ENCODE measurements at places on chromosomes 7 and 10.

- DNase-seq: no peak
Observed at GRCh38 chr10:14153570-14154055, 177.1 kb downstream of the FRMD4A start.

GRCh38 chr7:693280-693679 is 33.2 kb upstream of the DNAAF5 start:
- DNase-seq: no peak

DNA sequence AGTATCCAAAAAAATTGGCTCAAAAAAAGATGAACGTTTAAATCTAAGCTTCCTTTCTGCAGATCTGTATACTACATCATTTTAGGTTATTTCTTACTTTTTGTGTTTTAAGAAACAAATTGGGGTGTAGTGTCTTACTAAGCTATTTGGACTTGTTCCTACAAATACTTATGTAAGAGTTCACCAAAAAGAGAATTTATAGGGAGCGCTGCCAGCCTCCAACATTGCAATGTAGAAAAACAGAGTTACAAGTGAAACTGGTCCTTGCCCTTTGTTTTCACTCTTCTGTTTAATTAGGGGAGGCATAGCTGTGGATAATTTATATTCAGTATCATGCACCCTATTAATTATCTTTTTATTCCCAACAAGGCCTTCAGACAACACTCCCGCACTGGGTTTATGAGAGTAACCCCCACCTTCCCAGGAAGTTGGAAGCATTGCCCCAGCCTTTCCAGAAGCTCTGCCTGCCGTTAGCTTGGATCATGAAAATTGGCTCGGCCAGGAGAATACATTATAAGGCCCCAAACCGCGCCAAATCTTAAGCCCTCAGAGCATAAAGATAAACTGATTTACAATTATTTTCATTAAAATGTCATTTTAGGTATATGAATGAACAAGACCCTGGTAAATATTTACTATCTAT is 261.8 kb upstream of the KLF6 start:
- no peak for DNase-seq

DNA sequence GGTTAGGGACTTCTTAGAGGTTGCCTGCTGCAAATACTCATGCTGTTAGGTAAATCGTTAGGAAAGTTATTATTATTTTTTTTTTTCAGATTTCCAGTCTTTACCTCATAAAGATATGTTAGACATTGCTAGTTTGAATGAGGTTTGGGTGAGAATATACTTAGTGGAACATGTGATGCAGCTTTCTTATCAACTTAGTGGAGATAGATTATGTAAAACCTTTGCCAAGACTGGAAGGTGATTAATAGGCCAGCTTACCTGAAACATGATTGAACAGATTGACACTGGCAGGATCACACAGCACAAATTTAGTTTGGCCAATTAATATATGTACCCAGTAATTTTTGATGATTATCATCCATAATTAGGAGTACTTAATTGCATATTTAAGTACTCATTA is 32.3 kb downstream of the ADD3 start:
- DNase-seq: no peak

DNA sequence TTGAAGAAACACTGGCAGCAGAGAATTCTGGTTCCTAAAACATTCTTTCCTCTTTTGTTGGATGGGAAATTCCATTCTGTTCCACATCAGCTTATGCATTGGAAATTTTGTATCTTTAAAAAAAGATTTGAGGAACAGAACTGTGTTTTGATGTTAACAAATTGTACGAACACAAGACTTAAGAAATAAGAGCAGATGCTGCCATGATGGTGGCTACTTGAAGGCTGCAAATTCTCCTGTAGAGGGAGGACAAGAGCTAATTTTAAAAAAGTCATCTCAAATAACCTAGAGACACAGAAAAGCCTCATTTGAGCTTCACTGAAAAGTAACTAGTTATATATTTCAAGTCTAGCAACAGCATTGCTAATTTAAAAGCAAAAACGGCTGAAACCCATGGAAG is 29.8 kb downstream of the NDUFB2 start:
- no peak for DNase-seq

GRCh38 chr7:25659841-25660240 is 431.6 kb upstream of the NPVF start:
- no peak for DNase-seq

DNA sequence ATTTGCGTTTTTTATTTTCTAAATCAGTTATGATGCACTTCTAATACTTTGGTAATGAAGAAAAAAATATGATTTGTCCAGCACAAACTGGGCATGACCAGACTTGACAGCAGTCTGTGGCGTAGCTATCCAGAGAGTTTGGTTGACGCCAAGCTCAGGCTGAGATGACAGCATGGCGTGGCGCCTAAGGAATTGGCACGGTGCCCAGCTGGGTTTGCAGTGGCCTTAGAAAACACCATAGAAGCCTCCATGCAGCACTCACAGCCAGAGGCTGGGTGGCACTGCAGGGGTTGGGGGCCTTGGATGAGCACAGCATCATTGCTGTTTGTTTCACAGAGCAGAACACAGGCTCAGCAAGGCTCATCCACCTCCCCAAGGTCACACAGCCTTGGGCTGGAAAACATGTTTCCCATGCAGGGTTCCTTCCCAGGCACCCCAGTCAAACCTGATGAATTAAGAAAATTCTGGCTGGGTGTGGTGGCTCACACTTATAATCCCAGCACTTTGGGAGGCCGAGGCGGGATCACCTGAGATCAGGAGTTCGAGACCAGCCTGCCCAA is 88.9 kb downstream of the GTF2IRD1 start:
- DNase-seq: no peak

- no peak for DNase-seq
Observed at GRCh38 chr7:104106108-104106905, 101.5 kb downstream of the ORC5 start.

- DNase-seq: no peak
Observed at GRCh38 chr10:633279-634245, 55.9 kb downstream of the DIP2C start.

GRCh38 chr7:74061840-74062539 is 21.6 kb upstream of the LIMK1 start:
- DNase-seq: peak; percentile 83

DNA sequence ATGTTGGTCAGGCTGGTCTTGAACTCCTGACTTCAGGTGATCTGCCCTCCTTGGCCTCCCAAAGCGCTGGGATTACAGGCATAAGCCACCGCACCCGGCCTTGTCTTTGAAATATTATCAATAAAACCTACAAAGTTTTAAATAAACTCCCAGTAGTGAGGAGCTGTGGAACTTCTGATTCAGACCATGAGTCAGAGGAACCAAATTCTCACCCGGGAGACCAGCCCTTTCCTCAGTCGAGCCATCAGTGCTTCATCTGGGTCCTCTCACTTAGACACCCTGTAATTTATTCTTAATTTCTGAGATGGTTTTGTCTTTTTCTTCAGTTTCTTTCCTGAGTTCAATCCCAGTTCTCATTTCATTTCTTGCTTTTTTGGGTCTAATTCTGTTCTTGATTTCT is 68.6 kb downstream of the DYNC2I1 start:
- no peak for DNase-seq

- no peak for DNase-seq
Observed at GRCh38 chr7:140079121-140079536, 16.4 kb upstream of the PARP12 start.

DNA sequence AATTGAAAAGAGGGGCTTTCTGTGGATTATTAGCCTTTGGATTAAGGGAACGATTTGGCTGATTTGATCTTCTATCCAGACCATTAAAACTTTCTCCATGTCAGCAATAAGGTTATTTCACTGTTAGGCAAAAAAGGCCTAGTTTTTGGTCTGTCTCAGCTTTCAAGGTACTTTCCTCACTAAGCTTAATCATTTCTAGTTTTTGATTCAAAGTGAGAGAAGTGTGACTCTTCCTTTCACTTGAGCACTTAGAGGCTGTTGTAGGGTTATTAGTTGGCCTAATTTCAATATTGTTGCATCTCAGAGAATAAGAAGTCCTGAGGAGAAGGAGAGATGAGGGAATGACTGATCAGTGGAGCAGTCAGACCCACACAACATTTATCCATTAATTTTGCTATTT is 596.0 kb upstream of the TPK1 start:
- no peak for DNase-seq

DNA sequence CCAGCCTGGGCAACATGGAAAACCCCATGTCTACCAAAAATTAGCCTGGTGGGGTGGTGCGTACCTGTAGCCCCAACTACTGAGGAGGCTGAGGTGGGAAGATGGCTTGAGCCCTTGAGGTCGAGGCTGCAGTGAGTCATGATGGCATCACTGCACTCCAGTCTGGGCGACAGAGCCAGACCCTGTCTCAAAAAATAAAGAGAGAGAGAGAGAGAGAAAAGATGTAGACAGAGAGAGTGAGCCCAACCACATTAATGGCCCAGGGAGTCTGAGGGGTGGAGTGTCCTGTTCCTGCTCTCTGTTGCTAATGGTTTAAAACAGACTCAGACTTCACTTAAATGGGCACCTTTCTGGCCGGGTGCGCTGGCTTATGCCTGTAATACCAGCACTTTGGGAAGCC is 455.7 kb upstream of the GALNT17 start:
- no peak for DNase-seq

- no peak for DNase-seq
Observed at GRCh38 chr7:158384746-158385145, 202.9 kb downstream of the PTPRN2 start.

DNA sequence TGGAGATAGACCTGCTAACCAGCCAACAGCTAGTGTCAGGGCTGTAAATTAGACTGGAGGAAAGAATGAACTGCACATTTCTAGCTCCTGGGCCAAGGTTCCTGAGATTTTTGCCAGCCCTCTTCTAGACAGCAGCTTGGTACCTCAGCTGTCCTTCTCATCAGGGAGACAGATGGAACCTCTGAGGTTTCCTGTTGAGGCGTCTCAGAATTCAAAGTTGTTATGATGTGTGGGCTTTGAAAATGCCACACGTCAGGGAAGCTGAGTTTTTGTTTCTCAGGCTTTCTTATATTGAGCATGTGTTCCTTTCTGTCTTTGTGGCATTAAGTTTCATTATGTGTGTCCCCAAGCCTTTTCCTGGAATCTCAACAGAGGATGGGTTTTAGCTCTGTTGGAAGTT is 736.6 kb downstream of the AUTS2 start:
- no peak for DNase-seq

- DNase-seq: no peak
Observed at GRCh38 chr10:60336901-60337630, 52.6 kb downstream of the ANK3 start.

GRCh38 chr10:92923416-92923815 is 75.1 kb downstream of the EXOC6 start:
- no peak for DNase-seq

DNA sequence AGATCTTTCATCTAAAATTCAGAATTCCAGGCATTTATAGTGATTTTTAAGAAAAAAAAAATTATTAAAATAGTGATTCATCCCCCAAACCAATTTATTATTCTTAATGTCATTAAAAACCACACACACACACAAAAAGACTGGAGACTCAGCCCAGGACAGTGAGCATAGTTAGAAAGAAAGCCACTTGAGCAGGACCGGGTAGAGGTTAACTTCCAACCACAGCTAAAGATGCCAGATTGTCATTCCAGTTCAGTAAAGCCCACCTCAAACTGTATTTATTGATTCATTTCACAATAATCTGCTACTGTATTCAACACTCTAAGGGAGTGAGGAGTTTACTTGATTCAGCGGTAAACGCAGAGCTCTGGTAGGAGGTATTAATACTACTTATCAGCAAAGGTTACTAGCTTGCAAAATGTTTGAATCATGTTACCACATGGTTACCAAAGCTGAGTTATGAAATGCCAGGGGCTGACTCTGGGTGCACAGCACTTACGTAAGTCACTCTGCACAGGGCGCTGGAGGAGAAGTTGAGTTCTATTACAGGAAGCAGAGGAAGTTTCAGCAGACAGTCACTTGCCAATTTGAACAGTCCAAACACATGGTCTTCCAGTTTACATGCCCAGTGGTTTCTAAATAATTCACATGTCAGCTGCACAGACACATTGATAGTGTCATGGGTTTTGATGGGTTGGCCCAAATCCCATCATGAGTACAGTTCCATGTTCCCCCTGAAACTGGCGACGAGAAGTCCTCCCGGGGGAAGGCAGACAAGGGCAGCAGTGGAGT is 64.6 kb downstream of the KLF6 start:
- DNase-seq: peak; percentile 74

DNA sequence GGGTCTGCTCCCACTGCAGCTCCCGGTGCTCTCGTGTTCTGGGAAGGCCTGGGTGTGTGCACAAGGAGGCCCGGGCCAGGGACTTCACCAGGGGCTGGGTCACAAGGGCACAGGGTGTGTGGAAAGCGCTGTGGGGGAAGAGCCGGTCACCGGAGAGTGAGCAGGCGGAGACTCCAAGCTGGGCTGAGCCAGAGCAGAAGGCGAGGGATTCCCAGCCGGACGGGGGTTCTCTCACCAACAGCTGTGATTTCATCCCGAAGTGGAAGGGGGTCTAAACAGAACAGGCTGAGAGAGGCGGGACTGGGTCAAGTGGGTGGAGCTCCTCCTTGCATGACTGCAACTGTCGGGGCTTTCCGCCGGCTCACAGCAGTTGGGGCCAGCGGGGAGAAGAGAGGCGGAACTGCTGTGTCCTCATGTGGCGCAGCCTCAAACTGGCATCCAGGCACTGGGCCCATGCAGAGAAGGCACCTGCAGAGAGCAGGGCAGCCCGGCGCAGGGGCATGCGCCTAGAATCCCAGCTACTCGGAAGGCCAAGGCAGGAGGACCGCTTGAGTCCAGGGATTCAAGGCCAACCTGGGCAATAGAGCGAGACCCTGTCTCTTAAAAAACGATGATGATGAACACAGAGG is 7.6 kb upstream of the ORAI2 start:
- DNase-seq: peak; percentile 93

- DNase-seq: no peak
Observed at GRCh38 chr7:28989211-28989980, 31.3 kb upstream of the TRIL start.

DNA sequence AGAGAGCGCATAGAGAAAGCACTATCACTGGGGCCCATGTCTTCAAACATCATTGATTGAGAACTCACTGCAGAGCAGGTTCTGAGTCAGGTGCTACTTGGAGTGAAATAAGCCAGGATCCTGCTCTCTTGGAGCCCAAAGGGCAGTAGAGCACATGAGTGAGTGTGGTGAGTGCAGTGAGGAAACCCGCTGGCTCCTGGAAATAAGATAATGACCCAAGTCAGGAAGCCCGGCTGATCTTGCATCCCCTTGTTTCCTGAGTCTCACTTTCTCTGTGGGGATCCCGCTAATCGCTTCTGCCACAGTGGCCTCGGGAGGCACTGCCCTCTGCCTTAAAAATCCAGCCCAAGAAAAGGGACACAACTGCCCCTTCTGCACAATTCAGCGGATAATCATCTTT is 7.1 kb upstream of the FAM107B start:
- DNase-seq: no peak

DNA sequence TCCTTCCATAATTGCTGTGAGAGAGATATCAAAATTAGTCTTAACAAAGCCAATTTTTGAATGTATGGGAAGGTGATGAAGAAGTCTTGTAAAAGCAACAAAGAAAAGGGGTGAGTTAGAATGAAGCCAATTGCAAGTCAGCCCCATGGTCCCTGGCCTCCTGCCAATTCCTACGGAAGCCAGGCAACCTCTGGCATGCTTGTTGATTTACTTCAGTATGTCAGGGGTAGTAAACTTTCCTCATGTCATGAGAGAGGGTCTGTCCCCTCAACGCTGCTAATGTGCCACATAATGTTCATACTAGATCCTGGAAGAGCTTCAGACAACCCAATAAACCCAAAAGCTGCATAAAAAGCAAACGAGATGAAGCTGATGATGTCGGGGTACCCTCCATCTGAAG is 159.1 kb upstream of the YAE1 start:
- no peak for DNase-seq

- DNase-seq: no peak
Observed at GRCh38 chr7:108234281-108234680, 104.1 kb upstream of the LAMB4 start.

GRCh38 chr7:79778786-79779770 is 325.6 kb upstream of the MAGI2 start:
- no peak for DNase-seq

Data from CD4-positive, alpha-beta T cell treated with Interferon gamma for 1 hour (primary cell).